ENCODE measurements at places on chromosomes 6 and 20. TPM values are rescaled to one million over a fixed set of nuclear protein-coding genes. Genes with fewer than 3 reads are reported as not detected.

GRCh38 chr6:99761711-99762110, 155.1 kb downstream of the PRDM13 start:
- DNase-seq: no peak

DNA sequence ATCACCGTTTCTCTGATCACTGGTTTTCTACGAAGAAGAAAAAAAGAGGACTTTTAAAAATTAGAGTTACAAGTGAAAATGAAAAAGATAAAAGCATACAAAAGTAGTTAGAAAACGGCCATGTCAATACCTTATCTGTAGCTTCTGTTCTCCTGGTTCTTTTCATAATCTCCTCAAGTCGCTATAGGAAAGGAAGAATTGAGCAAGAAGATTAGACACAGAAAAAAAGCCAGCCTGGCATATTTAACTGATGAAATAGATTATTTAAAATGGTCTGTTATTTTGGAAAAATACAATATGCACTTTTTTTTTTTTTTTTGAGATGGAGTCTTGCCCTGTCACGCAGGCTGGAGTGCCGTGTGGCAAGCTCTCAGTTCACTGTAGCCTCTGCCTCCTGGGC, 70.2 kb upstream of the BCLAF1 start:
- no peak for DNase-seq

DNA sequence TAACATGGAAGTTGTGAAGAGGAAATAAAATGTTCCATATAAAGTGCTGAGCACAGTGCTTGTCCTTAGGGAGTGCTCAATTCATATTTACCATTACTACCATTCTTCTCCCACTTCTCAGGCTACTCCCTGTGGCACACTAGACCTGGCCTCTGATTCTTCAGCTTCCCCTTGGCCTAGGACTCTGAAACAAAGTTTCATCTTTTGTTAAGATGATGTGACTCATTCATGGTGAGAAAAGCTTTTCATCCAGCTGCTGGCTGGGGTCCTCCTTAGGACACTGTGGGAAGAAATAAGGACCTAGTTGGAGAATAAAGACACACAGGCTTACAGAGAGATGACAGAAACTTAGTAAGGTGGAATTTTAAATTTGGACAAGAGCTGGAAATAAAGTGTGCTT, 314.8 kb downstream of the CDC5L start:
- DNase-seq: no peak

DNA sequence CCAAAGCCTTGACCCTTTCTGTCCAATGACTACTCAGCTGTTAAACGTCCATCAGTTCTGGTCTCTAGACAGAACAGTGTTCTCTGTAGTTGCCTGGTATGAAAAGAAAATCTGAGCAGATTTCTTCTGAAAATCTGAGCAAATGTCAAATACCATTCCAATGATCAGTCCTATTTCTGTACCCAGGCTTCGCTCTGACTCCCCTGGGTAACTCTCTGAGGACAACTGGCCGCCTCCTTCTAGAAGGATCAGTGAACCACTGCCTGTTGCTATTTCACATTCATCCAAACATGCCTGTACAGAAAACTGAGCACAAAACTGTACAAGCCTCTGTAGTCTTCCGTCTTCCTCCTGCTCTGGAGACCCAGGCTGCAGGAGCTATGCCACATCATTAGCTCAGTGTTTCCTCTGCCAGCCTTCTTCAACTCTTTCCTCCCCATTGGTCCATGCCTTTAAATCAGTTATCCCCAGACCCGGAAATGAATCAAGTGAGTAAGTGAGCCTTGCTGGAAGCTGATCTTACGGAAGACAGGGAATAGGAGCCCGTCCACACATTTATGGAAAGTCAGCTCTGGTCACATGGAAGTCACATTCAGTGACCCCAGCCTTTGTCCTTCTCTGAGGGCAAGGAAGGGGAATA, 63.3 kb downstream of the DAAM2 start:
- no peak for DNase-seq

DNA sequence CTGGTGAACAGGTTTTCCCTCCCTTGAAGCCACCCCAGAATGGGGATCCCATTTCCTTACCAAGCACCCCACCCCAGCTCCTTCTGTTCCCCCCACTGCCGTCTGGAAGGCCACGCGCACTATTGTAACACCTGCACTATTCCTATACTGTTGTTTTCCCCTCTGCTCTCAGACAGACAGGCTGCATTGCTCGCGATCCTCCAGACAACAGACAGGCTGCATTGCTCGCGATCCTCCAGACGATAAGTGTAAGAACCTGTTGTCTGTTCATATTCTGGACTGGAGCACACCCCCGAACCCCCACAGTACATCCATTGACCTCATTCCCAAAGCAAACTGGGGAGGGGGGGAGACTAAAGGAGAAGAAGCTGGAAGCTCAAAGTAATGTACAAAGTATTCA, 72.7 kb downstream of the LY86 start:
- DNase-seq: no peak

DNA sequence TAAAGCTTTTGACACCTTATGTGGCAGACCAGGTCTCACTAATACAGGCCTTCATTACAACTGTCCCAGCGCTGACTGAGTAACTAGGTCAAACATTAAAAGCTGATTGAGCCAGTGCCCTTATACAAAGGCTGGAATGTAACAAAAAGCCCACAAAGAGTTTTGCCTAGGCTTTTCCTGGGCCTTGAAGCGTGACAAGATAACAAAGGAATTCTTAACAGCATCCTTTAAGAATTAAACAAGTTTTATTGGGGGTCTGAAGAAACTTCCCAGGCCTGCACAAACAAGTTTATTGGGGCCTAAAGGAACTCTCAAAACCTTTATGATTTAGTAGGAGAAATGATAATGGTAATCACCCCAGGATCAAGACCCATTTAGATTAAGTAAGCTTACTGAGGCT, 267.6 kb upstream of the FAM83B start:
- no peak for DNase-seq

DNA sequence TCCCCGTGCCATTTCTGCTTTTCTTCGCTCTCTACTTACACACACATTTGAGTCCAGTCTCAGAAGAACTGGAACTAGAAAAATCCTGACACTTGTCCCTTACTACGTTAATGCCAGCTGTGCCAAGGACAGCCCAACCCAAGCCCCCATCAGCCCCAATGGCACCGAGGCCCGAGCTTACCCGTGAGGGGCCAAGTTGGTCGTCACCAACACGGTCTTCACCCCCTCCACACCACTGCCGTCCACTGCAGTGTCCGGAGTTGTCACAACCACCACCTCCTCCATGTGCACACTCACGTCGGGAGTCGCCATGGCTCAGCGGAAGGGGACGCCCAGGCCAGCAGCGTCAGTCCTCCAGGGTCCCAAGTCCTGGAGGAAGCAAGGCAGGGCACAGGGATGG, 7.8 kb downstream of the GMEB2 start:
- DNase-seq: no peak

The TBXT gene
- not detected for total RNA-seq

The SIRPB2 gene
- 4.4 TPM for total RNA-seq

The NHSL1 gene
- total RNA-seq: 34.3 TPM

The LRP11 gene
- total RNA-seq: 25.7 TPM
